IMR-90 (cell line): ENCODE measurements at places on chromosomes 5 and 9. TPM values are rescaled to one million over a fixed set of nuclear protein-coding genes. Genes with fewer than 3 reads are reported as not detected.

Gene CTNNAL1
- total RNA-seq: 131 and 186 TPM in 2 replicates

GRCh38 chr9:13427587-13427986 lies 148.1 kb upstream of the MPDZ start:
- DNase-seq: peak; percentile 50

- peak; percentile 65 for DNase-seq
Measured at GRCh38 chr5:127029581-127030258, 638 bp downstream of the MARCHF3 start.

Gene GTF3C5
- 49.1 and 51.1 TPM in 2 replicates for total RNA-seq

Gene GPR151
- not detected in 2 replicates for total RNA-seq

DNA sequence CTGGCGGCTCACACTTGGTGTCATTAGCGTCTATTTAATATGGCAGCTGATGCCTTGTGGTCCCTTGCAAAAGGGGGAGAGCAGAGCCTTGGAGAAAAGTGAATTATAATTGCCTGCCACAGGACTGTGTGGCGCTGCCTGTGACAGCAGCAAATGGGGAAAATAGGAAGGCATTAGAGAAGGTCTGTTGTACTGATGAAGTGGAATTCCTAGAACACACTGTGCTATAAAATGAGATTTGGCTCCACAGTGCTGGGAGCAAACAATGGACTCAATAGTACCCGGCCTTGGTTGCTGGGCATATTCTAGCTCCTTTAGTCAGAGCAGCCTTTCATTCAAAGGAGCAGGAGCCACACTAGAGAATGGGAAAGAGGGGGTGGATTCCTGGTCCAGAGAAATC lies 21.3 kb downstream of the SEMA6A start:
- DNase-seq: no peak

- no peak for DNase-seq
Measured at GRCh38 chr5:104904561-104904960, 1342.0 kb upstream of the NUDT12 start.

Gene MUSK
- total RNA-seq: under 0.01 and 0.18 TPM in 2 replicates

Gene ENTPD2
- not detected in 2 replicates for total RNA-seq

- no peak for DNase-seq
Measured at GRCh38 chr5:88713818-88714217, 169.2 kb downstream of the MEF2C start.

DNA sequence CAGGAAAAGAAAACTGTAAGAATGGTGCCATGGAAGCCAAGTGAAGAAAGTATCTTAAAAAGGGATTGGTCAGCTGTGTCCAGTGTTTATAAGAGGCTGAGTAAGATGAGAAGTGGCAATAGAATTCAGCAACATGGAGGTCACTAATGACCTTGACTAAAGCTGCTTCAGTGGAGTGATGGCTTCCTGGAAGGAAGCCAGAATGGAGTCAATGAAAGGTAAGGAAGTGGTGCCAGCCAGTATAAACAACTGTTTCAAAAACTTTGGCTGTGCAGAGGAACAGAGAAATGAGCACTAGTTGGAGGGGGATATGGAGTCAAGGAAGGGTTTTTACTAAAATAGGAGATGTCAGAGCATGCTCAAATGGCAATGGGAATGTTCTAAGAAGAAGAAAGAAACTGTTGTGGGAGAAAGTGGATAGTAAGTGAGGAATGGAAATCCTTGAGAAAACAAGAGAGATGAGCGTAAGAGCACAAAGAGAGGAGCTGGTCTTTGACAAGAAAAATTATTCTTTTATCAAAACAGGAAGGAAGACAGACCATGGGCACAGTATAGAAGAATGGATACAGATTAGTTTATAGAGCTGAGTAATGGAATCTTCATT lies 11.1 kb upstream of the NRG2 start:
- DNase-seq: no peak

Gene DIPK1B
- 3.1 and 3.4 TPM in 2 replicates for total RNA-seq

- no peak for DNase-seq
Measured at GRCh38 chr5:102701748-102702147, 53.4 kb upstream of the PAM start.

Gene SH3TC2
- total RNA-seq: 7.8 and 7.9 TPM in 2 replicates

- no peak for DNase-seq
Measured at GRCh38 chr5:132281856-132282614, 12.2 kb upstream of the SLC22A4 start.

Gene C9orf153
- not detected in 2 replicates for total RNA-seq

- no peak for DNase-seq
Measured at GRCh38 chr5:33241802-33242201, 199.0 kb upstream of the TARS1 start.

Gene SPAG8
- total RNA-seq: 0.28 and 0.72 TPM in 2 replicates

- no peak for DNase-seq
Measured at GRCh38 chr5:12313602-12314001, 409.4 kb upstream of the CTNND2 start.

DNA sequence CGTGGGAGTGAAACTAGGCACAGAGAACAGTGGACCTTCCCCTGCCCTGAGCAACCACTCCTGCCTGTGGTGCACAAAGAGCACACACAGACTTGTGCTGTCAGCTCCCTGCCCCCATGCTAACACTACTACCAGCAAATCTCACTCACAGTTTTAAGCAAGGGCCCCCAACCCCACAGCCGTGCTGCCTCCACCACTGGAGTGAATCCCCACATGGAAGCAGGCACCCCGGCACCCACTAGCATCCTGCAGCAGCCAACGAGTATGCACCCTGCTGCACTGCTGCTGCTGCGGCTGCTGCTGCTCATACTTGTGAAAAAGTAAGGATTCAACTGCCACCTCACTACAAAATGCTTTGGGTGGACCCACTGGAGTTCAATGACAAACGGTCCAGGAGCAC lies 435.5 kb downstream of the SLCO4C1 start:
- no peak for DNase-seq

DNA sequence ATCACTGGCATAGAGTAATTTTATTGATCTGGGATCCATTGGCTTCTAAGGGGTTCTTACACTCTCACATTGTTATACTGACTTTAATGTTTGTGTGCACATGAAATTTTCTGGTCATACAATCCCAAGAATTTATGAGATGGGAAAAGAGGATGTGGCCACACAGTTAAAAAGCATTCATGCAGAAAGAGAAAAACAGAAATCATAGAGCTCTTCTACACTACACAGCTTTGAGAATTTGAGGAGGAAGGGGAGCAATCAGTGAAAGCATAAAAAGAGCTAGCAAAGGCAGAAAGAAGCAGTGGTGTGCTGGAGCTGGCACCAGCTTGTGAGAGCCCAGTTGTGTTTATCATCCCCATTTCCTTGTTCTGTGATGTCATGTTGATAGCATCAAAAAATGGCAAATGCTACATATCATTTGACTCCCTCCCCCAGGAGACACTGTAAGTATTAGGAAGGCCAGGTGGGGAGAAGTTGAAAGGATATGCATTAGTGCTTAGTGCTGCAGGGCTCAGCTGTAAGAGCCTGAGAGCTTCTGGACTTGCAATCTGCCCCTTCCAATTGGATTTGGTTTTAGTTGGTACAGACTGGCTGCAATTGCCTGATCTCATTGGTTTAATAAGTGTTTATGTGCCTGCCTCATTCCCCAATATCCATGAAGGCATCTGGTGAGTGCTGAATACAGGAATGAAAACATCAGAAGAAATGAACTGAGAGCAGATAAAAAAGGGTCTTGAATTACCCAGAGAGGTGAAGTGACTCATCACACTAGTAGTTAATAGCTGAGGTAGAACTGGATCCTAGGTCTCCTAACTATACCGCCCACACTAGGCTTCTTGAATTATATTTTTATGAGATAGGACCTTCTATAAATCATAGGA lies 30.9 kb downstream of the RHOBTB3 start:
- peak; percentile 94 for DNase-seq

- DNase-seq: no peak
Measured at GRCh38 chr5:138655530-138656190, 80.5 kb upstream of the HSPA9 start.

Gene CYLC2
- not detected in 2 replicates for total RNA-seq

Gene C8G
- not detected in 2 replicates for total RNA-seq

DNA sequence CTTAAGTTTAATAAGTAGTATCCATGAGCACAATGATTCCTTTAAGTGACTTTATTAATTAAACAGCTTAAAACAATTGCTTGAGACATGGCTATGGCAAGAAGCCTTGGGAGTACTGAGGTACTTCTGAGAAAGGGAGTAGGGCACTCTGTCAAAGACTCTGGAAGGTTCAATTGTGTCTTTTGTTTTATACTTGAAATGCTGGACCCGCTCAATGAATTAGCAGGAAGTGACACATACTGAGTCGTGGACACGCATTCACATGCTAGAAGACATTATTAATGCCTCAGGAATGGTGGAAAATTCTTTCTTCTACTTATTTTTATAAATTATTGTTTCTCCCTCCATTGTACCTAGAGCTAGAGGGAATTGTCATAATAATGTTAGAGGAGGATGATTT lies 347.3 kb upstream of the ZNF608 start:
- peak; percentile 92 for DNase-seq

Gene GNA14
- under 0.01 TPM in 1 of 2 replicates, not detected in the other for total RNA-seq

Gene UQCRQ
- 69.7 and 73.7 TPM in 2 replicates for total RNA-seq

- no peak for DNase-seq
Measured at GRCh38 chr9:118263949-118264348, 559.7 kb downstream of the TLR4 start.

DNA sequence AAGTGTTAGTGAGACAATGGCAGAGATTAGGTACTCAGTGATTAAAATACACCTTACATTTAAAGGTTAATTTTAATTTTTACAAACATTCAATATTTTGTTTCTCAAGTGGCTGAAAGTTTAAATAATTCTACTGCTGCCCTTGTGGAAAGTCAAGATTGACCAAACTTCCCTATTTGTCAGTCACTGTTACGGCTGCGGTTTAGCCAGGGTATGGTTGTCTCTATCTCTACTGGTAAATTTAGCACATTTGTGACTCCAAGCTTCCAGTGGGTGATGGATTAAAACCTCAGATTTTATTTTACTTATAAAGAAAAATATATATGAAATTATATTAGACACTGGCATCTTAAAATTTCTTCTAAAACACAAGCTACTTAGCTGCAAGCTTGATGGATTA lies 368.4 kb downstream of the CDH18 start:
- no peak for DNase-seq

DNA sequence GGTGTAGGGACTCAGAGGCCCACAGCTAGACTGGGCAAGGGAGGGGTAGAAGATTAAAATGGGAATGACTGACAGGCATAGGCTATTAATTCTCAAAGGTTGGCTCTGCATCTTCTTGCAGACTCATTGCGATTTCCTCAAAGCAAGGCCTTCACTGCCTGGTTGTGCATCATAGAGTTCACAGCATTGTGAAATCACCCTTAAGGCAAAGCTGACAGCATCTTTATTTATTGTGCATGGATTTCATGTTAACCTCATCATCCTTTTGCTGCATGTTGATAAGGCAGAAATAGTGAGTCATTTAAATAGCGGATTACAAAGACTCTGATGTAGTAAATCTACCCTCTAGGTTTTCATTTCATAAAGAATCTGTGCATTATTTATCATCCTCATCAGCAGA lies 13.6 kb upstream of the PALM2AKAP2 start:
- peak; percentile 98 for DNase-seq
